ENCODE measurements at places on chromosomes 16 and 17.

DNA sequence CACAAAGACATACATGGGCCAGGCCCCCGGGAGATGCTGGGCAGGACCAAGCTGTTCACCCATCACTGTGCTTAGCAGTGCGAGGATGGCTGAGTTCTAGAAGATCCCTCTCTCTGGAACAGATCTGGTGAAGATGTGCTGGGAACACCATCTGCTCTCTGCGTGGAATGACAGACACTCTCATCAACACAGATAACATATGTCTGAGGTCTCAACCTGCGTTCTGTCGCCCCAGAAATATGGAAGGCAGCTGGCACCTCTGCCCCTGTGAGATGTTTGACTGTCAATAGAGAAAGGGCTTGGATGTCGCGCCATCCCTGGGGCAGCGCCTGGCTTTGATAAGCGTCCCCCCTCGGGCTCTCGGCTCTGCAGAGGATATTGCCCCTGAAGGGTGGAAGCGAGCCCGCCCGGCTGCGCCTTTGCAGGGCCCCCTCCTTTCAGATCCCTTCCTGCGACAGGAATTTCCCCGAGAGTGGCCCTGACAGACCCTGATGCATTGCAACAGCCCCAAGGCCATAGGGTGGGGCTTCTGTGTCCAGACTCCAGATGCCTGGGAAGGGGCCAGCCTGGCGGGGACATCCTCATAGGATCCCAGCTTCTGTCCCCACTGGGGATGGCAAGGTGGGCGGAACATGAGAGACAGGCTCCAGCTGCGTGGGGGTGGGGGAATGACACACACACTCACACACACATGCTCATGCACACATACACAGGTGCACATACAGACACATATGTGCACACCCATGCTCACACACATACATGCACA is 86.9 kb upstream of the ZNF469 start:
- DNase-seq = no peak

GRCh38 chr16:53085931-53086421 is 31.2 kb downstream of the CHD9 start:
- DNase-seq = no peak

- DNase-seq = no peak
These were observed 1.2 kb upstream of the TMEM204 start for GRCh38 chr16:1532081-1532760.

GRCh38 chr17:77383613-77384608 is 243.1 kb downstream of the SEC14L1 start:
- no peak for DNase-seq

DNA sequence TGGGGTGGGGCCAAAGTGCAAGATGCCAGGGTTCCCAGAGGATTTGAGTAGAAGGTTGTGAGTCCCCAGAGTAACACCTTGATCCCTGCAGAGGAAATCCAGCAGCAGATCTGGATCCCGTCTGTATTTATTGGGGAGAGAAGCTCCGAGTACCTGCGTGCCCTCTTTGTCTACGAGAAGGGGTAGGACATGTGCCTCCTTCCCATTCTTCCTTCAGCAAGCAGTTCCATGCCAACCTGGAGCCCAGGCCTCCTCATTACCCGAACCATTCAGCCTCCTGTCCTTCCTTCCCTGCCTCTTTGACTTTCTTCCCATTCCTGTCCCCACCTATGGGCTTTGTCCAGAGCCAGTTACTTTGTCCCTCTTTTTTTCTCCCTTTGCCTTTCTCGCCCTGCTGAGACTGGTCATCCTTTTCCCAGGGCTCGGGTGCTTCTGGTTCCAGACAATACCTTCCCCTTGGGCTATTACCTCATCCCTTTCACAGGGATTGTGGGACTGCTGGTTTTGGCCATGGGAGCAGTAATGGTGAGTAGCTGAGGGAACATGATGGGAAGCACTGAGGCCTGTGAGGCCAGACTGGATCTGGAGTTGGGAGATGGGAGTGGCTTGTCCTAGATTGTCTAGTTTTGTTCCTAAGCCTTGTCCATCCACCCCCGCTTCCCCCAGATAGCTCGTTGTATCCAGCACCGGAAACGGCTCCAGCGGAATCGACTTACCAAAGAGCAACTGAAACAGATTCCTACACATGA is 2.9 kb downstream of the RNF167 start:
- no peak for DNase-seq

DNA sequence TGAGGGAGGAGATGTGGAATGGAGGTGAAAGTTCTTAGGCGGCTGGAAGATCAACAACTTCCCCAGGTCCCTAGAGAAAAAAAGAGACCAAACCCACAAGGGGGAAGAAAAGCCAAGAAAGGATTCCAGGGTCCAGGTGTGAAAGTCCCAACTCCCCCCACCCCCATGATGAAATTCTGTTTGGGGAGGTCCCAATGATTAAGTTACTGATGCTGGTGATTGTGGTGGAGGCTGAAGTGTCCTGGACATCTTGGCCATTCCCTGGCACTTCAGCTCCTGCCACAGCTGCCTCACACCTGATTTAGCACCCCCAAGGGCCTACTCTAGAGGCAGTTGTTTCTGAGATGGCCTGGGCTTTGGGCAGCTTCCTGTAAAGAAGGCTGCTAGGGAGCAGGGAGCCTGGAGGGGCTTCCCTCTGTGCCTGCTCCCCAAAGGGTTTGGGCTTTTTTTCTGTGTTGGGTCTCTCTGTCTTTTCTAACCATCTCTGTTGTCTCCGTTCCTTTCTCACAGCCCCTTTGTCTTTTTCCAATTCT is 13.1 kb downstream of the HOXB4 start:
- DNase-seq = no peak

DNA sequence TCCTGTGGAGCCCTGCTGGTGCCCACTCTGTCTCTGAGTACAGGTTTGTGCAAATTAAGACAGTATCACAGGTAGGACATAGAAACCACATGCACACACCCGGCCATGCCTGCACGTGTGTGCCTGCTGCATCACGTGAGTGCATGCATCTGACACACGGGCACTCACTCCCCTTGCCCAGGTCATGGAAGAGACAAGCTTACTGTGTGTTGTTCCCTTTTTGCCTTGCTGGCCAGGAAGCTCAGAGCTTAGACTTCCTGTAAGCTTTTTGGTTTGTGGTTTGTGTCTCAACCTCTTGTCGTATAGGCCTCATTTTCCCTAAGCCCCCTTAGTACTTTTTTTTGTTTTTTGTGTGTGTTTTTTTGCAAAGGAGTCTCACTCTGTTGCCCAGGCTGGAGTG is 25.0 kb downstream of the ZNF469 start:
- DNase-seq = no peak

DNA sequence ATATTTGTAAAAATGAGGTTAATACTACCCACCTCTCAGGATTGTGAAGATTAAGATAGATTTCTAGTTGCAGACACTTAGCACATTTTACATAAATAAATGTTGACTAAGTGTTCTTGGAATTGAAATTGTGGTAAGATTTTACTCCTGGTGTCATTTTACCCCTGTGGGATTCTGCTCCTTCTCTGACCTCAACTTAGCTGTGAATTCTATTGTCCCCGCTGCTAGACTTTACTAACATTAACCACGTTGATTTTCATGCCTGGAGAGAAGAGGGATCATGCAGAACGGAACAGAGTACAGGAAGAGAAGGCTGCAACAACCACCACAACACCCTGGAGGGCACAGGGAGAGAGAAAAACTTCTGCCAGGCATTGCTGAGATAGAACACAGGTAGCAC is 2.1 kb upstream of the TOM1L1 start:
- DNase-seq = no peak

DNA sequence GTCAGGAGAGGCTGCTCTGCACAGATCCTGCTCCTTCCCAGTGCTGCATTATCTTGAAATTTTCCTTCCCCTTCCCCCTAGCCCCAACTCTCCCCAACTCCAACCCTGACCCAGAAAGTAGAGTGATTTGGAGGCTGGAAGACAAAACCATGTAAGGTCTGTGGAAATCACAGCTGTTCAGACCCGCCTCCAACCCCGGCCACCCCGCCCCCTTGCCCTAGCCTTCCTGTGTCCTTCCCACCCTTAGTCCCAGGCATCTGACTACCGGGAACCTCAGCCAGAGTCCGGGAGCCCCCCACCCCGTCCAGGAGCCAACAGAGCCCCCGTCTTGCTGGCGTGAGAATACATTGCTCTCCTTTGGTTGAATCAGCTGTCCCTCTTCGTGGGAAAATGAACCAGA is at the start of gene AOC3:
TSS of gene AOC3 (plus strand) at position 246 of the 400 bp plus-strand sequence. CDS start at position 391, 145 bp downstream.
- DNase-seq = no peak

DNA sequence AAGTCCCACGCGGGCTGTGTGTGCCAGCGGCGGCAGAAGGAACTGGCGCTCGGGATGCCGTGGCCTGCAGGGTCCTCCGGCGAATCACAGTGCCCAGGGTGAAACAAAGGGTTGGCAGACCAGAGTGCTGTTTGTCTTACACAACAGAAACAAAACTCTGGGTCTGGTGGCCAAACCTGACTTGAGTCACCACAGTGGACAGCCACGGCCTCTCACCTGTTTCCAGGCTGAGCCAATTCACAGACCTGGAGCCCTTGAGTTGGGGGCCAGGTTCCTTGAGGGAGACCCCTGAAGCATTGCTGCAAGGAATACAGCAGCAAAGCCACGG is 2.1 kb upstream of the CHMP6 start:
- no peak for DNase-seq

GRCh38 chr17:77425791-77426641 is 285.2 kb downstream of the SEC14L1 start:
- no peak for DNase-seq

GRCh38 chr16:48810803-48811453 is 200.9 kb upstream of the N4BP1 start:
- DNase-seq = no peak

GRCh38 chr16:89422905-89423630 is 67.3 kb downstream of the ANKRD11 start:
- no peak for DNase-seq

DNA sequence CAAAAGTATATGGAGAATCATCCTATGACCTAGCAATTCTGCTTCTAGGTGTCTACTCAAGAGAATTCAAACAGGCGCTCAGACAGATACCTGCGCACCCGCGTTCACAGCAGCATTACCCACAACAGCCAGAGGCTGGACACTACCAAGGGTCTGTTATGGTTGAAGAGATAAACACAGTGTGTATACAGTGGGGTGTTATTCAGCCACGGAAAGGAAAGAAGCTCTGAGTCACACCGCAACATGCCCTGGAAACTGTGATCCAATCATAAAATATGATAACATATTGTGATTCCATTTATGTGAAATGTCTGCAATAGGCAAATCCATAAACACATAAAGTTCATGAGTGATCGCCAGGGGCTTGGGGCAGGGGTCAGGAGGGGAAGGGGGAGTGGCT is 18.0 kb upstream of the JPH3 start:
- no peak for DNase-seq

DNA sequence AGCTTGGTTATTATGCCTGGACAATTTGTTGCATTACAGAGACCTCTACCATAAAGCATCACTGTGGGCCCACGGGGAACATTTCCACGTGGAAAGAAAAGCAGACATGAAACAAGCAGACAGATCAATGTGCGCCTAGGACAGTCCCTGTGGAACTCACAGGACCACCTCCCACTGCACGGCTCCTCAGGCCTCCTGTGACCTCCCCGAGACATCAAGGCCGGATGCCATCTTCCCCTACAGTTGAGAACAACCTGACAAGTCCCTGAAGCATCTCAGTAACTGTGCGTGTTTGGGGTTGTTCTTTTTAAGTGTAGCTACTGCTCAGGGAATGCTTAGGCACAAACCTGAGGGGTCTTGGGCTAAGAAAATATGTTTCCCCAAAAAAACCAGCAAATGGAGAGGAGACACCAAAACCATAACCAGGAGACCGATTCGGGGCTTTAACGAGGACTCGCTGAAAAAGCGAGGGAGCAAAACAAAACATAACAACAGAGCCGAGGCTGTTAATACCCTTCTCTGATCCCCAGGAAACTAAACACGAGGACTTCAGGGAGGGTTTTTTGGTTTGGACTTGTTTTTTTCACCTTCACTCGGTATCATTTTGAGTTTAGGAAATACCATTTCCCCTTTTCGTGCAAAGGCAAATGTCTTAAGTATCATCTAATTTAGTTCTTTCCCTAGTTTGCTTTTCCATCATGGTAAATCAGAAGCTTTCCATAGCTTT is 87.1 kb downstream of the CYTH1 start:
- no peak for DNase-seq

DNA sequence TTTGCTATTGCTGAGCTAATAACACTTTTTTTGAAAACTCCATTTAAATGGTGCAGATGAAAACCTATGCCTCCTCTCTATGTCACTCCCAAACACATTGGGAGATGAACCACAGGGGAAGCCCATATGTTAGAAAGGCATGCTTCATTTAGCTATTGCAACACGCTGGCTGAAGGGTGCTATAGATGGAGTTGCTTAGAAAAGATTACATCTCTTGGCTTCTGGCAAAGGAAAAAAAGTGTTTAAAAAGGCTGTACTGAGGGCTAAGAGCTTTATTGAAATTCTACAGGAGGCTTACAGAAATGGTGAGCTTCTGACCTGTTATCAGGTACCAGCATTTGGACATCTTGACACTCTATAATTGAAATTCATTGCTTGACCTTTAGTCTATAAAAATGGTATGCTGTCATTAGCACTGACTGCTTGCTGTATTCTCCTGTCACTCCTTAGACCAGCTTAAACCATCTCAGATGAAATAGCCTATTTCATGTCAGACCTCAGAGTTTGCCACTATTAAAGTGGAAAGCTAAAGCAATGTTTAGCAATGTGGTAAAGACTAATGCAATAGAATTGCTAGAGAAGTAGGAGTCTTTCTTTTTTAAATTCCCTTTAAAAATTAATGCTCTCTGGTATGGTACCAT is 503.9 kb downstream of the CDH11 start:
- DNase-seq = no peak

GRCh38 chr17:1123921-1124715 is 55.7 kb downstream of the ABR start:
- no peak for DNase-seq

- no peak for DNase-seq
These were observed 1.2 kb upstream of the HSF4 start for GRCh38 chr16:67163164-67163998.

- peak; percentile 50 for DNase-seq
These were observed 185.3 kb upstream of the CACNG3 start for GRCh38 chr16:24070851-24071250.

- no peak for DNase-seq
These were observed 25.9 kb upstream of the TNFRSF13B start for GRCh38 chr17:16997514-16998429.

- DNase-seq = no peak
These were observed 51.7 kb downstream of the SDK2 start for GRCh38 chr17:73592501-73592961.

GRCh38 chr16:67388191-67388590 is 5.1 kb downstream of the TPPP3 start:
- no peak for DNase-seq

GRCh38 chr16:74700438-74701225 is at the start of gene MLKL:
TSS of gene MLKL (minus strand) at chr16:74700862. CDS start at chr16:74695757, 5,105 bp downstream.
- peak; percentile 67 for DNase-seq

- no peak for DNase-seq
These were observed 22.7 kb upstream of the CD300E start for GRCh38 chr17:74646231-74646630.

- DNase-seq = no peak
These were observed 3.9 kb downstream of the CTRB2 start for GRCh38 chr16:75203096-75203495.

- no peak for DNase-seq
These were observed 547 bp upstream of the ZNF48 start for GRCh38 chr16:30394592-30395154.

- DNase-seq = no peak
These were observed 133.6 kb downstream of the AATF start for GRCh38 chr17:37082311-37082860.

All from HuH-7 (cell line).